Activated CD4-positive, alpha-beta T cell treated with anti-CD3 and anti-CD28 coated beads for 48 hours (primary cell): ENCODE measurements at places on chromosomes 6 and 20.

- DNase-seq = no peak
Observed at GRCh38 chr20:14928083-14928482, 590.7 kb upstream of the FLRT3 start.

- DNase-seq = no peak
Observed at GRCh38 chr6:138622967-138623366, 123.7 kb upstream of the NHSL1 start.

DNA sequence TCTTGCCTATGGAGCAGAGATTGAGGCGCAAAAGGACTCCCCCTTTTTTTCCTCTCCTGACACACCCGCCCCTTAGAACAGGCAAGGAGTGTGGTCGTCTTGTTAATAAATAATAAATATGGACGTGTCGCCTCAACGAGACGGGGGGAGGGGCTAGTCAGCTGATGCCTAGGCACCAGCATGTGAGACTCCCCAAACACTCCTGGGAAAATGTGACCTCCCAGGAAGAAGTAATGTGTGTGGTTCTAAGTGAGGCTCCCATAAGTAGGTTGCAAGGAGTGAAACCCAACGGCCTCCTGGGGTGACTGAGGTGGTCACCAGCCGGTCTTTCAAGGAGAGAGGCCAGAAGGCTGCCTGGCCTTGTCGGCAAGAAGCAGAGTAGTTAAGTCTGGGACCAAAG lies 1.1 kb upstream of the FAXC start:
- DNase-seq = no peak

- DNase-seq = peak; percentile 17
Observed at GRCh38 chr6:33905071-33905609, 101.3 kb upstream of the MLN start.

- DNase-seq = no peak
Observed at GRCh38 chr6:12844284-12845223, 128.0 kb downstream of the PHACTR1 start.

- no peak for DNase-seq
Observed at GRCh38 chr6:1262704-1263038, 49.2 kb upstream of the FOXQ1 start.

- no peak for DNase-seq
Observed at GRCh38 chr6:116165596-116165995, 39.7 kb upstream of the COL10A1 start.

DNA sequence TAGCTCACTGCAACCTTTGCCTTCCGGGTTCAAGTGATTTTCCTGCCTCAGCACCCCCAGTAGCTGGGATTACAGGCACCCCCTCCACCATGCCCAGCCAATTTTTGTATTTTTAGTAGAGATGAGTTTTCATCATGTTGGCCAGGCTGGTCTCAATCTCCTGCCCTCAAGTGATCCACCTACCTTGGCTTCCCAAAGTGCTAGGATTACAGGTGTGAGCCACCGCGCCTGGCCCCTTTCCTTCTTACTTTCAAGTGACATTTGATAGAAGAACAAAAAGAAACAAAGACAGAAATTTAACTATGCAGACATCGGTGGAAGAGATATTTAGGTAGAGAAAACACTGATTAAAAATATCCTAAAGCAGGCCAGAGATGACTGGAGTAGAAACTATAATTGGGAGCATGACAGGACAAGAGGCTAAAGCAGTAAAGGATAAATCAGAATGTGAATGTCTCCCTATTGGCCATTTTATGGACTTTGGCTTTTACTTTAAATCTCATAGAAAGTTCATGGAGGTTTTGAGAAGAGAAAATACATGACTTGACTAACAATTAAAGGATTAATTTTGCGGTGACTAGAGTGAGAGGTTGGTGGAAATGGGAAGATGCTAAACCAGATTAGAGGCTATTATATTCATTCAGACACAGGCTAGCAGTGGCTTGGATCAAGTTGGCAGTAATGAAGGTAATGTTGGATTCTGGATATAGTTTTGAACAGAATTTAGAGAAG lies 2.2 kb upstream of the EYS start:
- no peak for DNase-seq
